CD4-positive, alpha-beta T cell treated with Interleukin-2 at 100 ng/mL for 4 hours (primary cell): ENCODE measurements at places on chromosomes 12 and 14.

- DNase-seq = no peak
Measured at GRCh38 chr14:97250931-97251330, 453.7 kb downstream of the VRK1 start.

GRCh38 chr14:59836116-59836515 is 34.5 kb downstream of the RTN1 start:
- no peak for DNase-seq

GRCh38 chr12:114011711-114012110 is 45.6 kb upstream of the RBM19 start:
- DNase-seq = no peak

DNA sequence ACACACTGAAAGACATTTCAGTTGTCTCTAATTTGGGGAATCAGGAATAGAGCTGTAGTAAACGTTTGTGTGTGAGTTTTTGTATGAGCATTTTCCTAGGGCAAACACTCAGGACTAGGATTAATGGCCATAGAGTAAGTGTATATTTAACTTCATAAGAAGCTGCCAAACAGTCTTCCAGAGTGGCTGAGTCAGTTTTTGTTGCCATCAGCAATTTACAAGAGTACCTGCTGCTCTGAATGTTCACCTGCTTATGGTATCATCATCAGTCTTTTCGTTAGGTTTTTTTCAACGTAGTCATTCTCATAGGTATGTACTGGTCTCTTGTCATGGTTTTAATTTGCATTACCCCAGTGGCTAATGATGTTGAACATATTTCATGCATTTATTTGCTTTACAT is 30.6 kb upstream of the TRHDE start:
- no peak for DNase-seq

- no peak for DNase-seq
Measured at GRCh38 chr14:78227248-78228077, 57.3 kb downstream of the NRXN3 start.

GRCh38 chr14:93929048-93929535 is 1.9 kb downstream of the FAM181A start:
- no peak for DNase-seq

DNA sequence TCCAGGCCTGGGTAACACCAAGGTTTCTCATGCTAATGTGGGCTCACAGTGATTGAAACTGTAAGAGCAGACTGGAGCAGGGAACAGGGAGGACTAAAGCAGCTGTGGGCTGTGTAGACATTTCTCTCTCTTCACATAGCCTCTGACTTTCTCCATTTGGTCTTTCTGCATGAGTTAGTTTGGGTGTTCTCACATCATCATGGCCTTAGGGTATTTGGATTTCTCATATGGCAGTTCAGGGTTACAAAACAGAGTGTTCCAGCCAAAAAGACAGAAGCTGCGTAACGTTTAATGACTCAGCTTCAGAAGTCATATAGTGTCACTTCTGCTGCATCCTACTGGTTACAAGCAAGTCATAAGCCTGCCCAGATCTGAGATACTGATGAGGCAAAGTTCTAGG is 52.0 kb upstream of the OSBPL8 start:
- DNase-seq = no peak

- DNase-seq = no peak
Measured at GRCh38 chr12:52228931-52229330, 4.1 kb upstream of the KRT7 start.

GRCh38 chr12:66188584-66189485 is at the start of gene IRAK3:
Gene IRAK3 (plus strand): TSS chr12:66189214. CDS start chr12:66189300, 86 bp downstream.
- DNase-seq = peak; percentile 12

DNA sequence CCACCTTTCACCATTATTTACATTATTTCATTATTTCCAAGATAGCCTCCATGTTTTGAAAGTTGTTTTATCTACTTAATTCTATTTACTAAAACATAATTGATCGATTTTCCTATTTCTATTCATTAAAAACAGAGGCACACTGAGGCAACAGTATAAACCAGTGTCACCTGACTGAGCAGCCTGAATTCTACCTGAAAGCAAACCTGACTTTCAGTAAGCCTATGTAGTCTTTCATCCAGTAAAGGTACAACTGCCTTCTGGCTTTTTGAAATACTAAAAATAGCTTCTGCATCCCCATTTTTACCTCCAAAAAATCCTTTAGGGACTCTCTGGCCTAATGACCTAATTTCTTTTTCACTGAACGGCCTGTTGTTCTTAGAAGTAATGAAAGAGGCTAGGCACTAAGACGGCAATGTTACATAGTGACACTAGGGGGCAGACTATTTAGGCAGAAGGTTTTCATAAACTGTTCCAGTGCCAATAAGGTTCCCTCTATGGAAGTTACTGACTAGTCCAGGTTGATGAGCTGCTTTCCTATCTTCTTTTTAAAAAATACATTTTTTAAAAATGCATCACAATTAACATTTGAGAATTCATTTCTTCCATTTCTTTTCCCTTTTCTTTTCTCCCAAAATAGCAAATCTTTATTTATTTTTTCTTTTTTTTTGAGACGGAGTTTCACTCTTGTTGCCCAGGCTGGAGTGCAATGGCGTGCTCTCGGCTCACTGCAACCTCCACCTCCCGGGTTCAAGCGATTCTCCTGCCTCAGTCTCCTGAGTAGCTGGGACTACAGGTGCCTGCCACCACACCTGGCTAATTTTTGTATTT is 17.5 kb downstream of the ANAPC5 start:
- DNase-seq = peak; percentile 72

- DNase-seq = no peak
Measured at GRCh38 chr14:69667938-69668335, 56.5 kb downstream of the SUSD6 start.

- no peak for DNase-seq
Measured at GRCh38 chr12:124786061-124786964, 77.4 kb downstream of the SCARB1 start.

DNA sequence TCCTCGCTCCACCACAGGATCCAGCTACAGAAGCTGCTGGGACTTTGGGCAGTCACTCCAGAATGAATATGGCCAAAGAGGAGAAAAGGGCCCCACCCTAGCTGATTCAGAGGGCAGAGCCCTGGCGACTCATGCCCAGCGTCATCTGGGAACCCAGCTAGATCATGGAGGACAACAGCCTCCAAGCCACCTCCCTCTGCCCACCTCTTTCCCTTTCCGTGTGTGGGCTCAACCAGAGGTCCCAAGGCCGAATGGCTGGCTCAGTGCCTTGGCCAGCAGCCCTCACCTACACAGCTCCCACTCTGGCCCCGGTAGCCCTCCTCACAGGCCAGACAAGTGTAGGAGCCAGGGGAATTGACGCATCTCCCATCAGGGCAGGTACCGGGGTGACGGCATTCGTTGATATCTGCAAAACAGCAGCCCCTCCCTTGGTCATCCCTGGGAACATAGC is 17.4 kb downstream of the ISCA2 start:
- no peak for DNase-seq

DNA sequence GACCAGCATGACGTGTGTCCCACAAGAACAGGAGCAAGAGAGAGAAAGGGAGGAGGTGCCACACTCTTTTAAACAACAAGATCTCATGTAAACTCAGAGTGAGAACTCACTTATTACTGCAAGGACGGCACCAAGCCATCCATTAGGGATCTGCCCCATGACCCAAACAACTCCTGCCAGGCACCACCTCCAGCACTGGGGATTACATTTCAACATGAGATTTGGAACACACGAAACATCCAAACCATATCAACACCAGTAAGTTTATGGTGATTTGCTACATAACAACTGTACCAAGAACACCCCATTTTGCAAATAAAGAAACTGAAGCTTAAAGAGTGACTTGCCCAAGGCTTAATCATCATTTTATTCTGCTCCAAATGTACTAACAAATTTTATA is 23.7 kb upstream of the OR6J1 start:
- no peak for DNase-seq

- no peak for DNase-seq
Measured at GRCh38 chr12:99053616-99054362, 408.7 kb downstream of the APAF1 start.

DNA sequence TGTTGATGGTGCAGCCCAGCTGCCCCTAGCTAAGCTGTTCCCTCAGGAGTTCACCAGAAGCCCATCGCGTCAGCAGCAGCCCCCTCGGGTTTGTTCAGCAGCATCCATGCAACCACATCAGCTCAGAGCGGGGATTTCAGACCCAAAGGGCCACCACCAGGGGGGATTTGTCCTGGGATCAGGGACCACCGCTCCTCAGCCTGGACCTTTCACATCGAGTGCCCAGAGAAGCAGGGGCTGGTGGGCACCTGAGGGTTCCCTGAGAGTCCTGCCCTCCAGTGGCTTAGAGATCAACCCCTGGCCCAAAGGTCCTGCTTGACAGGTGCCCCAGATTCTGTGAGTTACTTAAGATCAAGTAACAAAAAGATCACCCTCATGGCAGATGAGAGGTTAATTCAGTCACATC is 65.9 kb upstream of the C14orf180 start:
- no peak for DNase-seq

DNA sequence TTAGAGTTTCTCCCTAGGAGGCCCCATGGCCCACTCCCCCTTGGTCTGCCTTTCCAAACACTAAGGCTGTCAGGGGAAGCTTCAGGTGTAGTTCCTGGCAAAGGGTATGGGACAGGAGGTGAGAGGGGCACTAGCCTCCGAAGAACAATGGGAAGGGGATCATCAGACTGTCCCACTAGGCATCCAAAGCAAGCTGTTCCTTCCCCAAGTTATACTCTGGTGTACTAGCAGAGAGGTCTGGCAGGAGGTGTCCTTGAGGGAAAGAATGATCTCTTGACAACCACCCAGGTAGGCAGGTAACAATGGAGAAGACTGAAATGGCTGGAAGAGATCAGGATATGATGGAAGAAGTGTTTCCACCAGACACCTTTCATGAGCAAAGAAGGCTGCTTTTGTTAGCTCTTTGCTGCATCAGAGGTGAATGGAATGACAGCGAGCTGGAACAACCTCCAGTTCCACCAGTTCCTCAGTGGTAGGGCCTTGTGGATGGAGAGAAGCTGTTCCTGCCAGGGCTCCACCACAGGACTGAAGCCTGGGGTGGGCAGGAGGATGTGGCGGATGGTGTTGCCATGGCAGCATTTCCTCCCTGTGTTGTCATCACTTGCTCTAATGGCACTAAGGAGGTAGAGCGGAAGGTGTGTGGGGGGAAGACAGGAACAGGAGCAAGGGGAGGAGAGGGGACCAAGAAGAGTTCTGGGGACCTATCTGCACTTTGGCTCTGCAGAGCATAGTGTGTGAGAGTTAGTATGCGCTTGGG is 2.3 kb upstream of the AGAP2 start:
- peak; percentile 85 for DNase-seq

- no peak for DNase-seq
Measured at GRCh38 chr14:85276979-85277228, 253.0 kb upstream of the FLRT2 start.

- no peak for DNase-seq
Measured at GRCh38 chr14:68365228-68365627, 427.6 kb downstream of the ZFP36L1 start.

GRCh38 chr12:51269174-51270066 is 795 bp downstream of the SMAGP start:
- peak; percentile 69 for DNase-seq

GRCh38 chr12:119544765-119545625 is 48.6 kb upstream of the TMEM233 start:
- DNase-seq = peak; percentile 59

DNA sequence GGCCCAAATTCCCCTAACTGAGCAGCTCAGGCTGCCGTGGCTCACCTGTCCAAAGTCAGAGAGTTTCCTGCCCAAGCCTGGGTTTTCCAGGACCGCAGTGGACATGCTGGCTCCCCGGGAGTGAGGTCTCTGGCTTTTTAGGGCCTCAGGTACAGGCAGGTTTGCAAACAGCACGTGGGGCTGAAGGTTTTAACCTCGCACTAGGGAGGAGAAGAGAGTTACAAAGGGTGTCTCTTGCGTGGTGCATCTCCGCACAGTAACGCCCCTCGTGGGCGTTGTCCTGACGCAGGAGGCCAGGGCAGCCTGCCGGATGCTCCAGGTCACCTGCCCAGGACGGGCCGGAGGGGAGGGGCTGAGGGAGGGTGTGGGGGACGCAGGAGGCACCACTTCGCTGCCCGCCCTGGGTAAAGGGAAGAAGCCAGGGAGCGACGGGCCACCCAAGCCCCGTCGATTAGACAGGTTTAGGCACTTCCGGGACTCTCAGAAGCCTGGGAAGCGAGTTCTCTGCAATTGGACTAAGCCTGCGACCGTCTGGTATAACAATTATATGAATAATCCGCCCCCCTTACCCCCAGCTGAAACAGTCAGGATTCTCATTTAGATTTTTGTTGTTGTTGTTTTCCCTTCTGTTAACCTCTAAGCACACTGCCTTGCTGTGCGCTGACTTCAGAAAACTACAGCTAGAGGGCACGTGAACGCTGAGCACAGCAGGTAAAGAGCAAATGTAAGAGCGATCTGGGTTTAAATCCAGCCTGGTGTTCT is at the start of gene PAH:
TSS of gene PAH (minus strand) at position 219 of the 762 bp plus-strand sequence. CDS start at position 105, 114 bp downstream.
- DNase-seq = no peak

DNA sequence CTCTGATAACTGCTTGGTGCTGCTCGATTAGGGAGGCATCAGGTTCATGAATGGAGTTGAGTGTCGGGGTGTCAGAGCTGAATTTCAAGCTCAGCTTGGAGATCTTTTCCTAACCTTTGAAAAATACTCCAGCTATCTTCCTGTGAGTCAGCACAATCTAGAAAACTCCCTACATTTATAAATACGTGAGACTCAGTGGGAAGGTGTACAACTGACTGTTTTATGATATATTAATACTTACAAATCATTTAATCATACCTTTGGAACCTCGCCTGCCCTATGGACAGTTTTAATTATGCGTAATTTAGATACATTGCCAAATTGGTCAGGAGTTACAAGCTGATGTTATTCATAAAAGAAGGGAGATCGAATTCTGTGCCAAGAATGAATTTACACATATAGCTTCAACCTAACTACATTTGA is 961 bp downstream of the CMAS start:
- DNase-seq = no peak

- peak; percentile 40 for DNase-seq
Measured at GRCh38 chr12:68483592-68484383, 126.9 kb upstream of the RAP1B start.

GRCh38 chr14:76767681-76768656 is 6.7 kb downstream of the VASH1 start:
- peak; percentile 85 for DNase-seq

DNA sequence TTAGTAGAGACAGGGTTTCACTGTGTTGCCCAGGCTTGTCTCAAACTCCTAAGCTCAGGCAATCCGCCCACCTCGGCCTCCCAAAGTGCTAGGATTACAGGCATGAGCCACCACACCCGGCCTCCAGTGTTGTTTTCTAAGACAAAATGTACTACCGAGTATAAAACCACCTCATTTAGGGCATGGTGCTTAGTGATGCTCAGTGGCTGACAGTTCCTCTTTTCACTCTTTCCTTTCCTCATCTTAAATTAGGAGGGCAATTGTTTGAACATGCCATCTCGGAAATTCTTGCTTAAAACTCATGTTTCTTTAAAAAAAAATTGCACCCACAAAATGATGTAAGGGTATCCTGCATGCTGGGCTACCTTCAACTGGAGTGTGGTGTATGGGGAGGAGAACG is 89.0 kb downstream of the RFX4 start:
- no peak for DNase-seq

DNA sequence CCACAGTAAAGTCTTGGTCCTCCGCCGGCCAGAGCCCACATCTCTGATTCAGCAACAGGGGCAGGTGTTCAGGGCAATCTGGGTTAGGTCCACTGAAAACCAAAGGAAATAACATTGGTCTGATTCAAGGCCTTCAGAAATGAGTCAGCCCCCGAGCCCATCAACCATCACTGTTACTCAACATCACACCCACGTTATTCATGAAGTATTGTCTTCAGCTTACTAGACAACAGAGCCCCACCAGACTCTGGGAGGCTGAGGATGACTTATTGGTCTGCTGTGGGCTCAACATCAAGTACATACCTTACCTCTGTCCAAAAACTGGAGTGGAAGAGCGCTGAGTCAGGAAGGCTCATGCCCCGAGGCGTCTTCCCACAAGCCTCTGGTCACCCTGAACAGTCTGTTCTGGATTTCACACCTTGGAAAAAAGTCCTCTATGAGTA is 97.5 kb downstream of the ZFP36L1 start:
- peak; percentile 49 for DNase-seq
